ENCODE measurements at places on chromosomes 16 and 17. TPM values are rescaled to one million over a fixed set of nuclear protein-coding genes. Genes with fewer than 3 reads are reported as not detected.

DNA sequence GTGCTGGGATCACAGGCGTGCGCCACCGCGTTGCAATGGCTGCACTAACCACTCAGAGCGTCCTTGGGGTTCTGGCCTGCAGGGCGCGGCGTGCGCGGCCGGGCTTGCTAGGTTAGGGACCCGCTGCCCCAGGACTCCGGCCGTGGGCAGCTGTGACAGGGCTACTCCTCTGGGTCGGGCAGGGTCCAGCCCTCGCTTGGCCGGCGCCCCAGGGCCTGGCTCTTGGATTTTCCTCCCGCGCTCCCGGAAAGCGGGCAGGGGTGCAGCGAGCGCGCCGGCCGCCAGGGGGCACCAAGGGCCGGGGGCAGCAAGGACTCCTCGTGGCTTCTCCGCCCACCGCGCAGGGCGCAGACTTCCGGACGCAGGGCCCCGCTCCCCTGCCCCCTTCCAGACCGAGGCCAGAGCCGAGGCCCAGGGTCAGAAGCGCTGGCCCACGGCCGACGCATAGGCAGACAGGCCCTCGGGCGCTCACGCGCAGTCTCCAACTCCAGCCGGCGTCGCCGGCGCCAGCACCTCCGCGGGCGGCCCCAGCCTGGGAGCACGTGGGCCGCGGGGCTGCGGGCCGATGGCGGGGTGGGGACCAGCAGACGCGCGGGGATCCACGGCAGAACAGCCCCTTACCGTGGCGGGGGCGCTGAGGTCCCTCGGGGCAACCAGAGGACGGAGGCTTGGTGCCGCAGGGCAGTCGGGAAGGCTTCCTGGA lies 355 bp downstream of the TLE7 start:
- no peak for DNase-seq

DNA sequence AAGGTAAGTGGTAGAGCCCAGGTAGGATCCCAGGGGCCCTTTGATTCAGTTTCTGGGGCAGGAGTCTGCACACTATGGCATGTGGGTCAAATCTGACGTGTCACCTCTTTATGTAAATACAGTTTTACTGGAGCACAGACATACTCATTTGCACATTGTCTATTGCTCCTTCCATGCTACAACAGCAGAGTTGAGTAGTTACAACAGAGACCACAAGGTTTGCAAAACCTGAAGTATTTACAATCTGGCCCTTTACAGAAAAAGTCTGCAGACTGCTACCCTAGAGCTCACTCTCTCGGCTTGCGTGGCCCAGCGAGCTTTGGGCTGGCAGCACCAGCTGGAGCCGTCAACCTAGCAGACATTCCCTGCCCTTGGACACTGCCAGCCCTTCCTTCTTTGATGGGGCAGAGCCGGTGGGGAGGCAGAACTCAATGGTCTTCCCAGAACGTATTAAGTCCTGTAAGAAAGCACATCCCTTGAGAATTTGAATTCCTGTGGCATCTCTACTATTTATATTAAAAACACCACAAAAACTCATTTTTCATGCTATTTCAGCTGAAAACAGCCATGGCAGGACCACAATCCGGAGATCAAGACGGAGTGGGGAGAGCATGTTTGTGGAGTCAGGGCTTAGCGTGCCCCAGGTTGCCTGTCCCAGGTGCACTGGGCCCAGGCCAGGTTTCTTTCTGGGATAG lies 133.1 kb upstream of the NUDT7 start:
- DNase-seq = no peak

- DNase-seq = no peak
These were observed 1.0 kb downstream of the KIFC3 start for GRCh38 chr16:57801098-57801808.

DNA sequence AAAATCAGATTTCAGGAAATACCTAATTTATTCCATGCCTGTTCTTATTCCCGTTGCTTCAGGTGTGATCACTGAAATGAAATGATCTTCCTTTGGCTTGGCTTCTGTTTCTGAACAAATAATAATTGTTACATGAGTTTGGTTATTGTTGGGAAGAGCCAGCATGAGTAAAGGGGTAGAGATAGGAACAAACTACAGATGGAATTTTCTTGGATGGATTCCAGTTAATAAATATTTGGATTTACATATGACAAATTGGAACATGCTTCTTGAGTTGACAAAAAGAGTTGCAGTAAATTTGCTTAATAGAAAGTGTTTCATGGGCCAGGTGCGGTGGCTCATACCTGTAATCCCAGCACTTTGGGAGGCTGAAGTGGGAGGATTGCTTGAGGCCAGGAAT lies 28.2 kb downstream of the TAC4 start:
- DNase-seq = no peak

DNA sequence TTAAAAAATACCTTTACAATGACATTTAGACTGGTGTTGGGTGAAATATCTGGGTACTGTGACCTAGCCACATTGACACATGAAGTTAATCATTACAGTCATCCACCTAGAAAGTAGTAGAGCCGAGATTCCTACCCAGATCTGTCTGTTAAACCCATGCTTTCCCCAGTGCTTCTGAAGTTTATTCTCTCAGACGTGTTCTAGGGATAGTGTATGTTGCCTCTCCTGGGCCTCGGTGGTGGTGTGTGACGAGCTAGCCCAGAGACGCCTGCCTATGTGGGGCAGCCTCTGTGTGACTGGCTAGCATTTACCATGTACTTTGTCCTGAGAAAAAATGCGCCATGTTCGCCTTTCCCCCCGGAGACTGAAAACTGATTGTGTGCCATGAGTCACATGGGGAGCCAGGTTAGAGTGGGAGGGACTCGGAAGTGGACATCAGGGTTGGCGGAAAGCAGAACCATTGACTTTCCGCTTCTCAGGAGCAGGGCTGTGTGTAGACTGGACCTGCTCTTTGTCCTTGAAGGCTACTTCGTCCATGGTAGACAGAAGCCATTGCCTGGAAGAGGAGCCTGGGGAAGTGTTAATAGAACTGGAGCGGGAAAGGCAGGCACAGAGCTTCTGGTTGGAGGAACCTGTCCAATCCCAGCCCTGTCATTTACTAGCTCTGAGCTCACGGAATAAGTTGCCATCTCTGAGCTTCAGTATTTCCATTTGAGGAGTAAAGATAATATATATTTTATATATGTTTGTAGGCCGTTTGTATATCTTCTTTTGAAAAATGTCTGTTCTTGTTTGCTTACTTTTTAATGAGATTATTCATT lies 235.5 kb downstream of the SNX29 start:
- no peak for DNase-seq

DNA sequence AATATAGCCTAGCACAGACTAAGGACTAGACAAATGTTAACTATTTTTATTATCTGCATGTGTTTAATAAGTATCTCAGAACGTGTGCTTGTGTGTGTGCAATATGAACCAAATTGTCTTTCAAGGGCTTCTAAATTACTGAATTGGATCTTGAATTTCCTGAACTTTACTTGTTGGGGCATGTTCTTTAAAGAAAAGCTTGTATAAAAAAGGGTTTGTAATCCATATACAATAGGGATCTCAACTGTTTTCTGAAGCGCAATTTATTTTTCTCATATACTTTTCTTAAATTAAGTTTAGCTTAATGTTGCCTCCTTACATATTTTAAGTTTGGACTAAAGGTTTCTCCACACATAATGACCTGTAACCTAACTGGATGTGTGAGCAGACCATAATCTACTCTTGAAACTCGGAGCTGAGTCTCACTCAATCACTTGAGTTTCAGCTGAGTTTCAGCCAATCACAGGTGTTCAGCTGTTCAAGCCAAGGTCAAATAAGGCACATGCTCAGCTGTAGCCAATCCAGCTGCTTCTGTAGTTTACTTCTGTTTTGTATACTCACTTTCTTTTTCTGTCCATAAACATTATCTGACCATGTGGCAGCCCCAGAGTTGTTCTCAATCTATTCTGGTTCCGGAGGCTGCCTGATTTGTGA lies 72.3 kb downstream of the CDK5R1 start:
- no peak for DNase-seq

Gene CES1
- total RNA-seq = 22.7 TPM

DNA sequence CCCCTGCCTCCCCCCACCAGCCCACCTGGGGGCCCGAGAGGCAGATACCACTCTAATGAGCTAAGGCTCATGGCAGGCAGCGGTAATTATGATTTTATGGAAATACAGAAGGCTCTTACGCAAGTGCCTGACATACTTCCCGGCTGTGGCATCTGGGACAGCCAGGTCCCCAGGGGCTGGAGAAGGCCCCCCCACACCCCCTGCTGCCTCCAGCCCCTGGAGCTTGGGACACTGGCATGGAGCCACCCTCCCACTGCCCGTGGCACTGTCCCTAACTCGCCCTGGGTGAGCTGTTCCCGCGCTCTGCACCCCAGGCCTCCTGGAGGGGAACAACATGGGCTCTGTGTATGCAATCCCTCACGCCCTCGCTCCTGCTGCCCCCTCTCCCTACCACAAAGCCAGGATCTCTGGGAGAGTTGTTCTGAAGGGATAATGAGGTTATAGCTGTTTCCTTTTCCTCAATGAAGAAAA lies 5.4 kb upstream of the STAC2 start:
- DNase-seq = no peak

Gene KRTAP4-5
- total RNA-seq = not detected

- no peak for DNase-seq
These were observed 25.1 kb downstream of the KSR1 start for GRCh38 chr17:27481327-27481726.

GRCh38 chr16:27703545-27703944 lies 153.6 kb downstream of the KATNIP start:
- DNase-seq = no peak

DNA sequence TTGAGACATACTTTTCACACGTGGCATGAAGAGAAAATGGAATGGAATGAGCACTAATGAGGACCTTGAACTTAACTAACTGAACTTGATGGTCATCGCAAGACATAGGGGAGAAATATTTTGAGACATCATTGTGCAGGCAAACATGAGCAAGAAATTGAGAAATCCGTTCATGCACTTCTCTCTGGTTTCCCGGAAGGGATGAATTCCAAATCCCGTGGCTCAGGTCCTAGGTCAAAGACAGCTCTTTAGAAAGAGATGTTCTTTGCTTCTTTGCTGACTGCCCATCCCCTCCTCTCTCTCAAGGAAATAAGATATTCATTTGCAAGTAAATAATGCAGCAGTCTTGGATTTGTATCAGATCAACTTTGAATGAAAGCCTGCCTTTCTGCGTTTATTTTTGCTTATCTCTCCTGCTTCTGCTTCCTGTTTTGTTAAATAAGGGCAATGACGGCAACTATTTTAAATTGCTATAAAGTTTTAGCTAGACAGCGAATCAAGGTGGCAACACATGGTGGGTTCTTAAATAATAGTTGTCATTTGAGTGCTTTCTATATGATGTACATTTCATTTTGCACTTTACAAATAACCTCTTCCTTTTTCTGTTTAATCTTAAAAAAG lies 657.8 kb downstream of the MAF start:
- no peak for DNase-seq

DNA sequence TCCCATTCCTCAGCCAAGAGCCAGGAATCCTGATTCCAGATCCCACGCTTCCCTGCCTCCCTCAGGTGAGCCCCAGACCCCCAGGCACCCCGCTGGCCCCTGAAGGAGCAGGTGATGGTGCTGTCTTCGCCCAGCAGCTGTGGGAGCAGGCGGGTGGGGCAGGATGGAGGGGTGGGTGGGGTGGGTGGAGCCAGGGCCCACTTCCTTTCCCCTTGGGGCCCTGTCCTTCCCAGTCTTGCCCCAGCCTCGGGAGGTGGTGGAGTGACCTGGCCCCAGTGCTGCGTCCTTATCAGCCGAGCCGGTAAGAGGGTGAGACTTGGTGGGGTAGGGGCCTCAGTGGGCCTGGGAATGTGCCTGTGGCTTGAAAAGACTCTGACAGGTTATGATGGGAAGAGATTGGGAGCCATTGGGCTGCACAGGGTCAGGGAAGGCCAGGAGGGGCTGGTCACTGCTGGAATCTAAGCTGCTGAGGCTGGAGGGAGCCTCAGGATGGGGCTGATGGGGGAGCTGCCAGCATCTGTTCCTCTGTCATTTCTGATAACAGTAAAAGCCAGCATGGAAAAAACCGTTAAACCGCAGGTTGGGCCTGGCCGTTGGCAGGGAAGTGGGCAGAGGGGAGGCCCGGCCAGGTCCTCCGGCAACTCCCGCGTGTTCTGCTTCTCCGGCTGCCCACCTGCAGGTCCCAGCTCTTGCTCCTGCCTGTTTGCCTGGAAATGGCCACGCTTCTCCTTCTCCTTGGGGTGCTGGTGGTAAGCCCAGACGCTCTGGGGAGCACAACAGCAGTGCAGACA lies at the start of gene SPN:
SPN (plus strand) TSS at position 232 of the 791 bp plus-strand sequence; CDS start at position 714, 482 bp downstream.
- DNase-seq = no peak

GRCh38 chr17:13550291-13550690 lies 51.4 kb downstream of the HS3ST3A1 start:
- DNase-seq = no peak

Gene TBKBP1
- total RNA-seq = 19.1 TPM

Gene KLHL10
- total RNA-seq = not detected

DNA sequence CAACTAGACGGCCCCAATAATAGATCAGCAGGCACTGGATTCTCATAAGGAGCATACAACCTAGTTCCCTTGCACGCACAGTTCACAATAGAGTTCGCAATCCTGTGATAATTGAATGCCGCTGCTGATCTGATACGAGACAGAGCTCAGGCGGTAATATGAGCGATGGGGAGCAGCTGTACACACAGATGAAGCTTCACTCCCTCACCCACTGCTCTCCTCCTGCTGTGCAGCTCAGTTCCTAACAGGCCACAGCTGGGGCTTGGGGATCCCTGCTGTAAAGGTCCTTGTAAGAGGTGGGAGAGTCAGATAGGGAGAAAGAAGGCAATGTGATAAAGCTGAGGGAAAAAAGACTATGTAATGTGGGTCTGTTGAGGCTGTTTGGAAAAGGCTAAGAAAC lies 577.5 kb downstream of the RBFOX1 start:
- DNase-seq = no peak

- DNase-seq = no peak
These were observed 239 bp upstream of the CA7 start for GRCh38 chr16:66844009-66844341.

GRCh38 chr17:64750891-64751677 lies 89.0 kb upstream of the SMURF2 start:
- DNase-seq = no peak

GRCh38 chr17:51610155-51610554 lies 349.8 kb downstream of the UTP18 start:
- no peak for DNase-seq

DNA sequence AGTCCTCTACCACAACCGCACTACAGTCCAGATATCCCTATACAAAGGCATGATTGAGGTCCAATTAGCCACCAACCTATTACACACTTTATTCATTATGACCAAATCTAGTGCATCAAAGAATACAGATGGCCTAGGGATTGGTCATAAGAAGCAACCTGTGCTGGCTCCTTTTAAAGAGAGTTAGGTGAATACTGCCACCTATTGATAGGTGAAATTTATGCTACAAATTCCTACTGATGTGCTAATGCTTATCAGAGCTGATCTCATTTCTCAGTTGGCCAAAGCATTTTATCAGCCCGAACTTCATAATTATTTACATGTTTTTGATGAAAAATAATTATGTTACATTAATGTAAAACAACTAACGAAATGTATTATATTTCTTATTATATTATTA lies 166.3 kb downstream of the ANKFN1 start:
- DNase-seq = no peak

Data from thoracic aorta (tissue), 2 donors.